ENCODE measurements at places on chromosomes 1 and 21.
A peak's percentile ranks its signal among the peaks of the same experiment; 100 is the strongest.

GRCh38 chr1:76247261-76247852 is 172.8 kb downstream of the ST6GALNAC3 start:
- H3K27ac ChIP-seq = no peak overlapping the region
- no peaks in the 10 kb centered on the region for H3K36me3 ChIP-seq
- H3K4me1 ChIP-seq = no peaks in the 10 kb centered on the region
- H3K27me3 ChIP-seq = no peaks in the 10 kb centered on the region
- H3K4me3 ChIP-seq = no peak overlapping the region
- no peak for DNase-seq

DNA sequence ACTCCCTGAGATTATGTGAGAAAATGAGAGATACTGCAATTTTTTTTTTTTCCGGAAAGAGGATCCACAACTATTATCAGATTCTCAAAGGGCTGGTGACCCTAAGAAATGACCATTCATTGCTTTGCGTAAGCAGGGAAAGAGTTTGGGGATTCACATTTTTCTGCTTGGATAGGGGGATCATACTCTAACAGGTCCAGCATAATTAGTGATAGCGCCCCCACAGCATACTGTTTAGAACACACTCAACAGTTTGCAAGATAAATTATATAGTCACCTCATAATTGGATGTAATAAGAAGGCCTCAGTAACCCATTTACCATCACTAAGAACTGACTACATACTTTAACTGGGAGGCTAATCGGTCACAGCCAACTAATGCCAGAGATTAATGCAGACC is 1.9 kb downstream of the CCT3 start:
- no peak for DNase-seq
- peaks cover 9% of the 10 kb centered on the region for H3K4me1 ChIP-seq
- peaks cover 63% of the 10 kb centered on the region for H3K36me3 ChIP-seq
- H3K4me3 ChIP-seq = peak overlapping the region; percentile 65

- H3K4me1 ChIP-seq = no peaks in the 10 kb centered on the region
- H3K36me3 ChIP-seq = no peaks in the 10 kb centered on the region
- H3K27ac ChIP-seq = no peak overlapping the region
- no peak for DNase-seq
Observed at GRCh38 chr1:176552217-176552991, 89.4 kb downstream of the PAPPA2 start.

DNA sequence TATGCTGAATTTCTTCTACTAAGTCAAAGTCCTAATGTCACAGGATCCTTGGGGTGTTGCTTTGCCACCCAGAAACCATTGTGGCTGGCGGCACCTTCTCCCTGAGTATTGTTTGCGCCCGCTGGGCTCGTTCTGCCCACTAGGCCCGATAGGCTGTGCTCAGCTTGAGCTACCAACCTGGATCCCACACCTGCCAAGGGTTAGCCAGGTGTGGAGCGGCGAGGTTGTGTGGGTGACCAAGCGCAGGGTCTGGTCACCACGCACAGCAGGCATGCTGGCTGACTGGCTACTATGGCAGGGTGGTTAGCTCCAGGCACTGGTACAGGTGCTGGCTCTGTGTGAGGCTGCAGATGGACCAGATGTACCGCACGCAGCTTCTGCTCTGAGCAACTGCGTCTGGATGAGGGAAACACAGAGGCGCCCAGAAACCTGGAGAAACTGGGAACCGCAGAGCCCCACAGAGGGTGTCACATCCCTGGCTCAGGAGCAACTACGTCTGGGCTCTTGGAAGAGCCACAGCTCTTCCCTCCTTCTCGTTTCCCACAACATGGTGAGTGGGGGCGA is 50.3 kb upstream of the SCYL3 start:
- peaks cover 9% of the 10 kb centered on the region for H3K4me1 ChIP-seq
- DNase-seq = no peak
- H3K27ac ChIP-seq = no peak overlapping the region

GRCh38 chr1:183273300-183273699 is 87.2 kb downstream of the LAMC2 start:
- H3K4me1 ChIP-seq = peaks cover 43% of the 10 kb centered on the region
- H3K4me3 ChIP-seq = no peak overlapping the region
- H3K36me3 ChIP-seq = no peaks in the 10 kb centered on the region

DNA sequence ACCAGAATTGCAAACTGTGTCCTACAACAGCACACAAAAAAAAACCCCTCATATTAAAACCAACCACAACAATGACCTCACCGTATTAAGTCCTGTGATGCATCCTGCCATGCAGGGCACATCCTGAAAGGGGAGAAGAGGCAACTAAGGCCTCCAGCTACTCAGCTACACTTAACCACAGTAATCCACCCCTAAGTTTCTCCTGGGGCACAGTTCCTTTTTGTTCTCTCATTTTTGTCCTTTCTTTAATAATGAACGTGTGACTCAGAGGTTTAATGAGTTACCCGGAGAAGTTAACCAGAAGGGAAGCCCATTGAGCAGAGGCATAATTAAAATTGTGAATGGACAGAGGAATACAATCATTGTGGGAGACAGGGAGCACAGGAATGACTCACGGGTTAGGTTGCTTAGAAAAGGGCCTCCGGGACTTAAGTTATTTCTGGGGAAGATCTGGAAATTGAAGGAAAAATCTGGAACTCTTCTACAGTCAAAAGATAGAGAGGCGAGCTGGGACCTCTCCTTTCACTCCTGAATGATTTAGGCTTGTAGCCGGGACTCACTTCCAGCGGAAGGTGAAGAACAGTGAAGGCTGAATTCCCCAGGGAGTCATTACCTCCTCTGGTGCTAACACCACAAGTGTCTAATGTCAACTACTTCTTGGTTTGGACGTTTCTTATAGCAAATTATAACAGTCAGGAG is 36.9 kb upstream of the HIVEP3 start:
- DNase-seq = peak; percentile 75
- H3K36me3 ChIP-seq = no peaks in the 10 kb centered on the region
- no peak overlapping the region for H3K4me3 ChIP-seq
- no peaks in the 10 kb centered on the region for H3K27me3 ChIP-seq
- H3K4me1 ChIP-seq = peaks cover 49% of the 10 kb centered on the region

DNA sequence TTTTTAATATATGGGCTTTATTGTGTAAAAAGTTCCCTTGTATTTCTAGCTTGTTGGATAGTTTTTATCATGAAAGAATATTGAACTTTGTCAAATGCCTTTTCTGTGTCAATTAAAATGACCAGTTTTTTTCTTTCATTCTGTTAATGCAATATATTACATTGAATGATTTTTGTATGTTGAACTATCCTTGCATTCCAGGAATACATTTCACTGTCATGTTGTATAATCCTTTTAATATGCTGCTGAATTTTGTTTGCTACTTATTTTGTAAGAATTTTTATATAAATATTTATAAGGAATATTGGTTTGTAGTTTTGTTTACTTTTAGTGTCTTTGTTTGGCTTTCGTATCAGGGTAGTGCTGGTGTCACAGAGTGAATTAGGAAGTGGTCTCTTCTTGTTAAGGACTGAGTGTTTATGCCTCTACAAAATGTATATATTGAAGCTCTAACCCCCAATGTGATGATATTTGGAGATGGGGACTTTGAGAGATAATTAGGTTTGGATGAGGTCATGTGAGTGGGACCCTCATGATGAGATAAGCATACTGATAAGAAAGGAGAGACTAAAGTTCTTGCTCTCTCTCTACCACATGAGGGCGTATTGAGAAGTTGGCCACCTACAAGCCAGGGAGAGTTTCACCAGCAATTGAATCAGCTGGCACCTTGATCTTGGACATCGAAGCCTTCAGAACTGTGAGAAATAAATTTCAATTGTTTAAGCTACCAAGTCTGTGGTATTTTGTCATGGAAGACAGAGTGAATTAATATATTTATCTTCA is 12.0 kb upstream of the SLAMF6 start:
- no peak overlapping the region for H3K4me3 ChIP-seq
- no peaks in the 10 kb centered on the region for H3K36me3 ChIP-seq
- no peak overlapping the region for H3K27ac ChIP-seq

DNA sequence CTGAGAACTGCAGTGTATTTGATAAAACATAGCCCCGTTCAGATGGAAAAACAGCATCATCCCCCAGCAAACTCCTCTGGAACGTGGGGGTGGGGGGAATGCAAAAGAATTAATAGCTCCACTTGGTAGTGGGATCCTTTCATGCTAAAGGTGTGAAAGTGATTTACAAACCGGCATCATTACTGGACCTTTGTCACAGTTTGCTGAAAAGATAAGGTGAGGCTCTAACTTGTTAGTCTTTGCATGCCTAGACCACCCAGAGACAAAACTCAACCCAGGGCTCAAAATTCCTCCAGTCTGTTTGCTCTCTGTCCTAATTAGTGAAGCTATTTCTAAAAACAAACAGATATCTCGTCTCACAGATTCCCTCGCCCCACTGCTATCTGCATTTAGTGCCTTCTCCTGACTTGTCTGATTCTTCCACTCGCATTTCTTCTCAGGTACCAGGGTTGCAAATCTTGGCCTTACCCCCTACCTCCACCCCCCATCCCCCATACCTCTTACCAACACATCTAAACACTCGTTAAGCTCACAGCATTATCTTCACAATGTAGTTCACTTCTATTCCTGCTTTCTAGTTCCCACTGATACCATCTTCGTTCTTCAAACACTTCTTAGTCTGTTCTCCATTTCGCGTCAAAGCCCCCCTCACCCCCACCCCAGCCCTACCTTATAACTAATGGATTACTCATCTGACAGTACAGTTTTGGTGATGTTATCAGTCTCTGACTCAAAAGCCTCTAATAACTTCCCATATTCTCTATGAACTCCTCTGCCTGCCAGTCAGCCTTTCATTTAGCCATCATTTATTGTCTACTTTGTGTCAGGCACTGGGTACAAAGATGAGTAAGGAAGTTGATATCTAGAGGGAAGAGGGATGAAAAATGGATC is 11.8 kb downstream of the IER5 start:
- no peaks in the 10 kb centered on the region for H3K36me3 ChIP-seq
- no peaks in the 10 kb centered on the region for H3K27me3 ChIP-seq
- H3K27ac ChIP-seq = peak overlapping the region; percentile 97
- DNase-seq = no peak
- H3K4me3 ChIP-seq = no peak overlapping the region

- no peaks in the 10 kb centered on the region for H3K36me3 ChIP-seq
- no peak for DNase-seq
- H3K27ac ChIP-seq = no peak overlapping the region
- peaks cover 8% of the 10 kb centered on the region for H3K4me1 ChIP-seq
- H3K27me3 ChIP-seq = no peaks in the 10 kb centered on the region
Observed at GRCh38 chr21:38312822-38313221, 56.0 kb downstream of the KCNJ15 start.

DNA sequence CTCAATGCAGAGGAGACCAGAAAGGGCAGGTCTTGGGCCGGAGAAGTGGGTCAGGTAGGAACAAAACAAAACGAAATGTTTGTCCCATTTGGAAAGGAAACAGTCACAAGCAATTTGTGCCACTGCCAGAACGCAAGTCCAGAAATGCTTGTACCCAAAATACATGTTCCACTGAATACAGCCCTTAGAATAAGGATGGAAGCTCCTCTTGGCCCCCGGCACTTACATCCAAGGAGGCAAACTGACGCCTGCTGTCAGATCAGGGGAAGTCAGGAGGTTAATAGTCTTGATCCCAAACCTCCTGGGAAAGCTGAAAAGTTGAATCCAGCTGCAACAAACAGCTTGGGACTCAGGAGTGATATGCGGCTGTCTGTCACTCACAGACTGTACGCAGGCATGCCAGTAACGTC is 75.9 kb upstream of the GALNT2 start:
- H3K27me3 ChIP-seq = no peaks in the 10 kb centered on the region
- no peak overlapping the region for H3K27ac ChIP-seq
- no peaks in the 10 kb centered on the region for H3K36me3 ChIP-seq

DNA sequence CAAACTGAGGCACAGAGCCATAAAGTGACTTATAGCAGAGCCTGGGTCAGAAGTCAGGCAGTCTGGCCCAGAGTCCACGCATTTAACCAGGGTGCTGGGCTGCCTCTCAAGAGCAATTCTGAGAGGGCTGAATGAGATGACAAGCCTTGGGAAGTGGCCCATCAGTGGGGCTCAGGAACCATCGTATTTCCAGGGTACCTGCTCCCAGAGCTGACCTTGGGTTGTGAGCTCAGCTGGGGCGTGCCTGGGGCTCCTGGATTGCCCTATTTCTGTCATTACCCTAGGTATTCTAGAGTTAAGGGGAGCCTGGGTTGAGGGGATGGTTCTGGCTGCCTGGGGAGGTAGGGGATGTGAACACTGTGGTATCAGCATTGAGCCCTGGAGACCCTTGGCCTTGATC is 49.4 kb downstream of the LGR6 start:
- DNase-seq = peak; percentile 9
- peaks cover 13% of the 10 kb centered on the region for H3K4me1 ChIP-seq
- H3K27ac ChIP-seq = no peak overlapping the region
- H3K4me3 ChIP-seq = no peak overlapping the region
- no peaks in the 10 kb centered on the region for H3K36me3 ChIP-seq

GRCh38 chr1:37620707-37621106 is 14.0 kb downstream of the RSPO1 start:
- peaks cover 26% of the 10 kb centered on the region for H3K27me3 ChIP-seq
- H3K36me3 ChIP-seq = no peaks in the 10 kb centered on the region
- H3K4me3 ChIP-seq = no peak overlapping the region
- DNase-seq = no peak
- H3K4me1 ChIP-seq = no peaks in the 10 kb centered on the region
- H3K27ac ChIP-seq = no peak overlapping the region

DNA sequence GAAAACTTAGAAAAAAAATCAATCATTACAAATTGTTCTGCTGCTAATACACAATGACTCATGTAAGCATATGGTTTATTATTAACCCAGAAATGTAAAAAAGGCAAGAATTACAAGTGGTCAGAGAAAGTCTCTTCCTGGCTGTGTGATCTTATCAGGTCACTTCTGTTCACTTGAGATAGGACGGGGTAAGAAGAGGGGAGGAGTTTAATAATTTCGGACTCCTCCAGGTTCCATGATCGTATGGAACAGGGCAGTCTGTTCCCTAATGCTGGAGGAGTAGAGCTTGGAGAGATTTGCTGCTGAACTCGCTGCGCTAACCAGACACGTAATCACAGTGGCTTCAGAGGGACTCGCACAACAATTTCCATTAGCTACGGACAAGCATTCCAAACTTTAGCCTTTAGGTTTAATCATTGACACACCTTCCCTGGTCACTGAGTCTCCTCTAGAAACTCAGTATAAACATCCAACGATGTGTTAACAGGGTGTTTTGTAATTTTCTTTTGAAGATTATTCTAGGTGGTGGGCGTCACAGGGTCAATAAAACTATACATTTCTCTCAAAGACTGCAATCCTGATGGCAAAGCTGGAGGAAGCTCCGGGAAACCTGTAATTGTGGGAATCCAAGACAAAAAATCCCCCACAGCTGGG is 1.3 kb downstream of the CRYZ start:
- H3K4me3 ChIP-seq = no peak overlapping the region
- H3K4me1 ChIP-seq = peaks cover 14% of the 10 kb centered on the region
- H3K27me3 ChIP-seq = no peaks in the 10 kb centered on the region
- DNase-seq = no peak

GRCh38 chr1:114345930-114346479 is 165.0 kb downstream of the TRIM33 start:
- H3K4me3 ChIP-seq = peak overlapping the region; percentile 32
- H3K4me1 ChIP-seq = no peaks in the 10 kb centered on the region
- H3K36me3 ChIP-seq = no peaks in the 10 kb centered on the region
- H3K27ac ChIP-seq = no peak overlapping the region
- DNase-seq = no peak
